ENCODE measurements at places on chromosomes 7 and 10.

GRCh38 chr7:158865462-158865922, 9.1 kb downstream of the DYNC2I1 start:
- no peak for DNase-seq

- DNase-seq, result no peak
Observed at GRCh38 chr7:141717450-141717849, 9.3 kb downstream of the WEE2 start.

GRCh38 chr10:69574571-69574978, 1.4 kb upstream of the NEUROG3 start:
- DNase-seq, result no peak

DNA sequence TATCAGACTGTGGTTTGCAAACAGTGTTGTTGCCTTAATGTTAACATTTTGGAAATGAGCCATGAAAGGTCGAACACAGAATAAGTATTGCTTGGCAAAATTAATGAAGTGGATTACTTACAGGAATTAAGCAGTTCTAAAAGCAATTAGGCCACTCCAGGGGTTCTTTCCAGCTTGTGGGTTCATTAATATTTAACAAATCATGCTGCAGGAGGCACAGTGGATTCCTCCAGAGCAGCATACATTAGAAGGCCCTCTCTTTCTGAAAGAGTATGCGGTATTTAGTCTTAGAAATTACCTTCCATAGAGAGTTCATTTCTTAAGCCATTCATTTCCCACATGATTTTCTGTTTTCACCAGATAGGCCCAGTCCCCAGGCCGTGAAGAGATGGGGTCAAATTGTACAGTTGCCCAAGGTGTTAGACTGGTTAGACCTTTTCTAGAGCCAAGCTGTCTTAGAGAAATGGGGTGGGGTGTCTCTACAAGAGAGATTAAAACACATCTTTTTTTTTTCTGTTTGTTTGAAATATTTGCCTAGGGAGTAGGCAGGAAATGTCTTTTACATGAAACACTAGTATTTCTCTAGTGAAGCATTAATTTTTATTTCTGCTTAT, 40.0 kb upstream of the AGR3 start:
- DNase-seq, result no peak

GRCh38 chr7:25437308-25437707, 209.0 kb upstream of the NPVF start:
- no peak for DNase-seq

- peak; percentile 41 for DNase-seq
Observed at GRCh38 chr7:101814991-101815825, 2.2 kb upstream of the CUX1 start.

GRCh38 chr7:66013938-66014337, 31.9 kb upstream of the GUSB start:
- DNase-seq, result no peak

GRCh38 chr7:46396481-46396880, 475.4 kb upstream of the IGFBP3 start:
- no peak for DNase-seq

GRCh38 chr7:46197785-46198540, 276.9 kb upstream of the IGFBP3 start:
- no peak for DNase-seq

- DNase-seq, result no peak
Observed at GRCh38 chr10:110174201-110174600, 33.2 kb upstream of the MXI1 start.

DNA sequence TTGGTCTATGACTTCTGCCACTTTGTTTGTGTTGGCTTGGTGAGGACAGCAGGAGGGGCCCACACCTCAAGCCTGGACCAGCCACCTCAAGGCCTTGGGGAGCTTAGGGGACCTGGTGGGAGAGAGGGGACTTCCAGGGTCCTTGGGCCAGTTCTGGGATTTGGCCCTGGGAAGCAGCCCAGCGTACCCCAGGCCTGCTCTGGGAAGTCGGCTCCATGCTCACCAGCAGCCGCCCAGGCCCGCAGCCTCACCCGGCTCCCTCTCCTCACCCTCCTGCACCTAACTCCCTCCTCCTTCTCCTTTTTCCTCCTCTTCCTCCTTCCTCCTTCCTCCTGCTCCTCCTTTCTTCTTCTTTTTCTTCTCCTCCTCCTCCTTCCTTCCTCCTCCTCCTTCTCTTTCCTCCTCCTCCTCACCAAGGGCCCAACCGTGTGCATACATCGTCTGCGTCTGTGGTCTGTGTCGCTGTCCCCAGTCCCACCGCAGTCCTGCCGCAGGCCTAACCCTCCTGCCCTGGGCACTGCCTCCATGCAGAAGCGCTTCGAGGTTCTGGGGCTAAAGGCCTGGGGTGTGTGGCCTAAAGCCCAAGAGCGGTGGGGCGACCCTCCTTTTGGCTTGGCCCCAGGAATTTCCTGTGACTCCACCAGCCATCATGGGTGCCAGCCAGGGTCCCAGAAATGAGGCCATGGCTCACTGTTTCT, 5.3 kb downstream of the EN2 start:
- no peak for DNase-seq

DNA sequence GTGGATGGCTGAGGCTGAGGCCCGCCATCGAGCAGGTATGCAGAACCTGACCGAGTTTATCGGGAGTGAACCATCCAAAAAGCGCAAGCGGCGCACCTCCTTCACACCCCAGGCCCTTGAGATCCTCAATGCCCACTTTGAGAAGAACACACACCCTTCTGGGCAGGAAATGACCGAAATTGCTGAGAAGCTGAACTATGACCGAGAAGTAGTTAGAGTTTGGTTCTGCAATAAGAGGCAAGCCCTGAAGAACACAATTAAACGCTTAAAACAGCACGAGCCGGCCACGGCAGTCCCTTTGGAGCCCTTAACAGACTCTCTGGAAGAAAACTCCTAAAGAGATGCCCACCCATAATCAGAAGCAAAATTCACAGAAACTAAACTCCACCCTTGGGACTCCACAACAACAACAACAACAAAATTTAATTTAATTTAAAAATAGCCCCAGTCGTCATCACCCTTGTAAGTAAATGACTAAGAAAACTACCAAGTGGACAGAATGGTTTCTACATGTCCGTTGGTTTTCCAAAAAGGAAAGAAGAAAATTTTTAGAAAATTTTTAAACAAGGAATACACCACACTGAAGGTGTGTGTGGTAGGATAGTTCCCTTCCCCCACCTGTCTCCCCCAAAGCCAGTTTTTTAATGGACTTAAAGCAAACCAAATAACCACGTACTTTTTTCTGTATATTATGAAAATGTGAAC, 101.7 kb upstream of the YAE1 start:
- DNase-seq, result no peak

DNA sequence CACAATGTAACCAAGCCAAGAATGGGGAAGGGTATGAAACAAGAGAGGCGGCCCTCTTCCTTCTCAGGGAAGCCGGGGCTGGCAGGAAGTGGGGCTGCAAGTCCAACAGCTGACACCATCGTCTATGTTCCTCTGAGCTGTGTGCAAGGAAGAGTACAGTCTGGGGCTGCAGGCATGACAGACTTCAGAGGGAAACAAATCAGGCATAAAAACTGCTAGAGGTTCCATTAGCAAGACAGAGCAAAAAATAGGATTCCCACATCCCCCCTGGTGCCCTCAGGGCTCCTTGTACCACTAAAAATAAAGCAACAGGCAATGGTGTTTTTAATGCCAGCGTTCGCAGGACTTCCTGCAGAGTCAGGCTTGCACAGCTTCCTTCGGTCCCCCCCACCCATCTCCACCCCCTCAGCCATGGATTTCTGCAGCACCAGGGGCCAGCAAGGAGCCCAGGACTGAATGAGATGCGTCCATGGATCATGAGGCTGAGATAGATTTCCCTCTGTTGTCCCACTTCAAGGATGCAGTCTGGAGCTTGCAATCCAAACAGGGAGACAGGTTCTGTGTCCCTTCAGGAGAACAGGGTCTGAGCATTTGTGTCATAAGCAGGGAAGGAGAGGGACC, 34.6 kb downstream of the KCNMA1 start:
- no peak for DNase-seq

Data from stimulated activated CD4-positive, alpha-beta T cell treated with anti-CD3 and anti-CD28 coated beads, Interleukin-1b, Interleukin-23, amount 100 ng/mL, for 24 hours (primary cell).